Left kidney (tissue), 8 donors: ENCODE measurements at places on chromosomes 11 and 22.
A peak's percentile ranks its signal among the peaks of the same experiment; 100 is the strongest.

- no peak for DNase-seq
Observed at GRCh38 chr22:17672417-17672991, 33.9 kb downstream of the BCL2L13 start.

- DNase-seq = no peak
Observed at GRCh38 chr22:37048133-37048532, 3.4 kb upstream of the KCTD17 start.

DNA sequence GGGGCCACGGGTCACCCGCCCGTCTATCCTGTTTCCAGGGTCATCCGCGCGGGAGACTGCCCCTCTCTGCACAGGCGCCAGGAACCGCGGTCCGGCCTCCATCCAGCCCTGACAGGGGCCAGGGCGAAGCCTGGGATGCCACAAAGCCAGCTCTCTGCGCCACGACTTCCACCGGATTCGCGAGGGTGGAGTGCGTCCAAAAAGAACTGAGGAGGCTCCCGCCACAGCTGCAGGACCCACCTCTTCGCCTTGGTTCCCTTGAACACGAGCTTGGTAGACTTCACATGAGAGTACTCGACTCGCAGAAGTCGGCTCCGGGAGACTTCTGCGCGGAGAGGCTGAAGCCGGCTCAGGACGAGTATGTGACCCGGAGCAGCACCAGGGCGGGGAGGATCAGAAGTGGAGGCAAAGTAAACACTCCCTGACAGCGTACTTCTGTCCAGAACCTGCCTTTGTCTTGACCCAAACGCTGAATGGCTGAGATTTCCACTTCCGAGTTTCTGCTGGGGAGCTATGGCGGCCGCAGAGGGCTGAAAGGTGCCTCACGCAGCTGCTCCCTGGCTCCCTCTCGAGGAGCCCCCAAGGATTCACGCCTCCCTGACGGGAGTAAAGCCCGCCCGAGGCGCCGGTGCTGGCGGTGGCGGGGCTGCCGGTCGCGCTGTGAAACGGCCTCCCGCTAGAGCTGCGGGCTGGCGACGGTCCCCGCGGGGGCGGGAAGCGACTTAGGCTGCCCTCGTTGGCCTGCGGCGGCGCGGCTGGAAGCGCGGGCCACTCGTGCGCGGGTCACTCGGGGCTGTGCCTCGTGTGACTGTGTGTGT, 4566.7 kb upstream of the OR11H1 start:
- DNase-seq = no peak

DNA sequence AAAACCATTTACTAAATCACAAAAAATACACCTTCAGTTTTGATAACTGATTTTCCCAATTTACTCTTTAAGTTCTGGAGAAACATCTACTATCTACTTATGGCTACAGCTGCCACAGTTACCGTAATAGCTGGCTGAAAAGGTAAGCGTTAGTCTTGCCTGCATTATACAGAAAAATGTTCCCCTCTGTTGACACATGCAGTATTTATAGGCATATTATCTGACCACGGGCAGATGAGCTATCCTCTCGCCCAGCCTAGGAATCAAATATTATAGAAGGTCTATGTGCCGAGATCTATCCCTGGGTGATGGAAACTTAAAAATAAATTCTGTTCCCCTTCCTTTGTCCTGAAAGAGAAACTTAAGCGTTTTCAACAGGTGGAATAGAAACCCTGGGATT, 283.8 kb downstream of the CADM1 start:
- no peak for DNase-seq

GRCh38 chr11:14519597-14519916, 629 bp downstream of the PSMA1 start:
- DNase-seq = no peak

- DNase-seq = no peak
Observed at GRCh38 chr22:25754527-25755202, 12.7 kb downstream of the MYO18B start.

DNA sequence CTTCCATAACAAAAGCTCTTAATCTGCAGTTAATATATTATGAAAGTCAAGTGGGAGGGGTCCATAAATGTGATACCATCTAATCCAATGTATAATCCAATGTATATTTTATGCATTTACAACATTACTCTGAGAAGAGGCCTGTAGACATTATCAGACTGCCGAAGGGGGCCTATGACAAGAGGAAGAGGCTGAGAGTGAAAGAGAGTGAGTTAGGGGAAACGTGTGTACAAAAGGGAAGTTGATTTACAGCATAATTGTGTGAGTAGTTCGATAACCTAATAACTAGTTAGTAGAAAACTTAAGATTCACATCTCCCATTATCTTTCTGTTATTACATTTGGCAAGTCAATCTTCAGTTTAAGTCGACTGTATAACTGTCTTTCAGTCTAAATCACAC, 86.6 kb downstream of the DDX10 start:
- no peak for DNase-seq

- DNase-seq = no peak
Observed at GRCh38 chr22:49629261-49629570, 198.5 kb downstream of the BRD1 start.

GRCh38 chr11:109527496-109527895, 105.5 kb downstream of the C11orf87 start:
- no peak for DNase-seq

GRCh38 chr22:37990301-37990700, 5.9 kb upstream of the SOX10 start:
- DNase-seq = no peak

- no peak for DNase-seq
Observed at GRCh38 chr11:67452141-67452952, at the start of gene GPR152. Gene GPR152 (minus strand): TSS chr11:67452729. CDS start chr11:67452724, 5 bp downstream.

- no peak for DNase-seq
Observed at GRCh38 chr22:37178350-37179125, 9.5 kb downstream of the C1QTNF6 start.

DNA sequence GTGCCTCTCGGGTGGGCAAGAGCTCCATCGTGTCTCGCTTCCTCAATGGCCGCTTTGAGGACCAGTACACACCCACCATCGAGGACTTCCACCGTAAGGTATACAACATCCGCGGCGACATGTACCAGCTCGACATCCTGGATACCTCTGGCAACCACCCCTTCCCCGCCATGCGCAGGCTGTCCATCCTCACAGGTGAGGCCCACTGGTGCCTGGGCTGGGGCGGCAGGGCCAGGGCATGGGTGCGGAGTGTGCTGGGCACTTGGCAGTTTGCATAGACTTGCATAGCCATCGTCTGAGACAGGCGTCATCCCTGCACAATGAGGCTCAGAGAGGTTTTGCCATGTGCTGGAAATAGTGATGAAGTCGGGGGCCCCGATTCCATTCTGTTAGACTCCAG, 6.3 kb downstream of the RASD2 start:
- DNase-seq = no peak

GRCh38 chr11:111539426-111540113, 950 bp upstream of the LAYN start:
- DNase-seq = no peak

- no peak for DNase-seq
Observed at GRCh38 chr22:19688301-19689290, 25.7 kb upstream of the SEPTIN5 start.

DNA sequence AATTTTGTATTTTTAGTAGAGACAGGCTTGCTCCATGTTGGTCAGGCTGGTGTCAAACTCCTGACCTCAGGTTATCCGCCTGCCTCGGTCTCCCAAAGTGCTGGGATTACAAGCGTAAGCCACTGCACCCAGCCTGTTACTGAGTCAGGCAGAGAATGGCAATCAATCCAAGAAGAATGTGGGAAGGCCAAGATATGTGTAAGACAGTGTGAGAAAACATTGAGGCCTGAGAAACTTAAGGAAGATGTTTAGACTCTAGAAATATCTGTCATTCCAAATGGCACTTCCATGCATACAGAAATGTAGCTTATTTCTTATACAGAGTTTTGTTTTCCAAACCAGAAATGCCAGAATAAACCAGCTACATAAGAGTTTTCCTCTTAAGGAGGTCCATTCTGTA, 248.5 kb downstream of the ETS1 start:
- no peak for DNase-seq

DNA sequence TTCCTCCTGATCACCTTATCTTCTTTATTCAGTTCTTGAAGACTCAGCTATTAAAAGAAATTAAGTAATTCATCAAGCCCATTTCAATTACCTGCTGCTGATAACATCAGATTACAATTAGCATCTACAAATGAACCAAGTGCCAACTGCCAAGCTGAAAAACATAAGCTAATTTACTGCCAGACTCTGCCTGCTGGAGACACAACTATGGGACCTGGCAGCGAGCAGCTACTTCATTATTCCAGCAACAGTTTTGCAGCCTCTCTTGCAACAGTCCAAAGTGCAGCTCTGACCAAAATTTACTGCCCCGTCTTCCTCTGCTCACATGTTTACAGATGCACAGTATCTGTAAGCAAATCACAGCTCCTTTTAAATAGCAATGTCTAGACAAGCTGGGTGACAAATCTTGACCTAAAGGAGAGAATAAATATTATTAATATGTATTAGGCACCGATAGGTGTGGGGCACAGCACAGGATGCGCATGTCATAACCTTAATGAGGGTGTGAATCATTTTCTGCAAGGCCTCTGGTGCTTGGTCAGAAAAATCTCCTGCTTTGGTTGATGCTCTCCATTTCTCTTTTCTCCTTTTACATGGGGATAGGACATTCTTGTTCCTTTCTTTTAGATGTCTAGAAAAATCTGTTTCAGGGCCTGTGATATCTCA, 232.2 kb upstream of the PITPNB start:
- DNase-seq = no peak

GRCh38 chr11:67583247-67584204, at the start of gene GSTP1:
Gene GSTP1 (plus strand): TSS chr11:67583812. CDS start chr11:67583844, 32 bp downstream.
- DNase-seq = peak; percentile 94

- no peak for DNase-seq
Observed at GRCh38 chr11:125740617-125741016, 5.5 kb upstream of the PATE1 start.

DNA sequence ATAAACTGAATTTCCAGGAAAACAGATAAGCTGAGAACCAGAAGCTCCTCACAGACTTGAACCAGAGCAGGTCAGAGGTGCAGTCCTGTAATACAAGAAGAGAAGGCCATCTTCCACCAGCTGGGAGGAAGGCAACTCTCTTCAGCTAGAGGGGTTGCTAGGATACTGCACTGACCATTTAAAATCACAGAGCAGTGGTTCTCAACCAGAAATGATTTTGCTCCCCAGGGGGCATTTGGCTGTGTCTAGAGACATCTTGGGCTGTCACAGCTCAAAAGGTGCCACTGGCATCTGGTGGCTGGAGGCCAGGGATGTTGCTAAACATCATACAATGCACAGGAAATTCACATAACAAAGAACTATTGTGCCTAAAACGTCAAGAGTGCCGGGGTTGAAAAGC, 17.2 kb downstream of the OPCML start:
- DNase-seq = no peak

- no peak for DNase-seq
Observed at GRCh38 chr11:114311946-114312345, 15.7 kb downstream of the NNMT start.

DNA sequence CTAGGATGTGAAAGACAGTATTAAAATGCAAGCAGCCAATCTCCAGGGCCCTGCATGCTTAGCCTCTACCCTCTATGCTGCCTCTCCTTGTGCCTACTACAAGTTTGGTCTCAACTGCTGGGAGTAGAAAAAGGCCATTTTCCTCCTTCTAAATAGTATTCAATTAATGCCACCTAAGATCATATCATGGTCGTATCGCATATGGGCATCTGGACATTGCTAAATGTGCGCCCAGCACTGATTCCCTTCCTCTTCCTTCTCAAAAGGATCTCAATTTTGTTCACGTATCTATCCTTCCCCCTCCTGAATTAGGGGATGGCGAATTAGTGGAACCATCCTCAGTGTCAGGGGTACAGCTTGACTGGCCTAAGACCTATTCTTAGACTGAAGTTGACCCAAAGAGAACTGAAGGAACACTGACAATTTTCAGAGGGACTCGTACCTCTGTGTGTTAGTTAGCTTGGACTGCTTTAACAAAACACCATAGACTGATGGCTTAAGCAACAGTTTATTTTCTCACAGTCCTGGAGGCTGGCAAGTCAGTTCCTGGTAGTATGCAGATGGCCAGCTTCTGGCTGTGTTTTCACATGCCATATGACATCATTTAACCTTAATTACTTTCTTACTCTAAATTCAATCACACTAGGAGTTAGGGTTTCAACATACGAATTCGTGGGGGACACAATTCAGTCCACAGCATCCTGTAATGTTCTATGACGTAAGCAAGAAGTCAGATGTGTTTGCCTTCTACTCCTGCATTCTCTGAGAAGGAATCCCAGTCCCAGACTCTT, 8.5 kb upstream of the NUP50 start:
- no peak for DNase-seq

GRCh38 chr22:25694196-25694907, 47.6 kb upstream of the MYO18B start:
- no peak for DNase-seq

DNA sequence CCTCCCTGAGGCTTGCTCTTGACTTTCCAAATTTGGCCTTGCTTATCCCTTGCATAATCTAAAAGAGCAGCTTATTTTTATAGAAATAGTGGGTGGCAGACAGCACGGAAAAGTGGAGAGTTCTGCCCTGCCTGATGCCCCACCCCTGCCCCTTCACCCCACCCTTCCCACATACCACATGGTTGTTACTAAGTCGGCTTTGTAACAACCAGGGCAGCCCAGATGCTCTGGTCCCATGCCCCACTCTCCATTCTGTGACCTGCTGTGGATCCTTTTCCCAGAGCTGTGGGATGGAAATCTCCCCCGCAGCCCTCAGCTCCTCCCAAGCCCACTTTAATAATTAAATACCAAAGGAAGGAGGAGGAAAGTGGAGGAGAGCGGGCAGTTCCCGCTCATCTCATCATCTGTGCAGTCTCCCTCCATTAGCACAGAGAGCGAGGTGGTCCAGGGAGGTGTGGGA, 10.9 kb downstream of the MRGPRF start:
- no peak for DNase-seq

- DNase-seq = no peak
Observed at GRCh38 chr11:61507012-61507768, 1.4 kb upstream of the LRRC10B start.

DNA sequence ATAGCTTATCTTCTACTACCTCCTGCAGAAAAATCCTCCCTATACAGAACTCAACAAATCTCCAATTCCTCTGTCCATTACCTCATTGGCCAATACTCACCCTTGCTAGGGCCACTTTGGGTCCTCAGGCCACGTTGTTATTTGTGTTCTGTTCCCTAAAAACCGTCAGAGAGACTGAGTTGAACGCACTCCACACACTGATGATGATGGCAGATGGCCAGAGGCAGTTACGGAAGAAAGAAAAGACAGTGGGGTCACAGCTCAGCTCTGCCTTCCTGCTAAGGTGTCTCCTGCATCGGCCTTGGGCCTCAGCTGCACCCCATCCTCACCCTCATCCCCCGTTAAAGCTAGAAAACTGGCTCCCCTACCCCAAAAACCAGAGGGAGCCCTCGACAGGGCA, 66.2 kb downstream of the MICAL3 start:
- DNase-seq = no peak

GRCh38 chr11:133947321-133947756, 9.4 kb downstream of the IGSF9B start:
- no peak for DNase-seq

DNA sequence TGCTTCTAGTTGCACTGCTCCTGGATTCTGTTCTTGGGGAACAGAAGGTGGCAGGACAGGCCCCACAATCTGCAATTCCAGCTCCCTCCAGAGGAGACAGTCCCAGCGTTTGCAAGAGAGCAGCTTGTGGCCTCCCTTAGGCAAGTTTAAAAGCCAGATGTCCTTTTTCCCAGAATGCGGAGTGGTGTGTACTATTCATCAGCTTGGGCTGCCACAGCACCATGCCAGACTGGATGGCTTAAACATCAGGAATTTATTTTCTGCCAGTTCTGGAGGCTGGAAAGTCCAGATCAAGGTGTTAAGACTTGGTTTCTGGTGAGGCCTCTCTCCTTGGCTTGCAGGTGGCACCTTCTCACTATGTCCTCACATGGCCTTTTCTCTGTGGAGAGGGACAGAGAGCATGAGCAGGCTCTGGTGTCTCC, 11.7 kb downstream of the MIAT start:
- DNase-seq = no peak
